ENCODE measurements at places on chromosomes 2 and 18.

DNA sequence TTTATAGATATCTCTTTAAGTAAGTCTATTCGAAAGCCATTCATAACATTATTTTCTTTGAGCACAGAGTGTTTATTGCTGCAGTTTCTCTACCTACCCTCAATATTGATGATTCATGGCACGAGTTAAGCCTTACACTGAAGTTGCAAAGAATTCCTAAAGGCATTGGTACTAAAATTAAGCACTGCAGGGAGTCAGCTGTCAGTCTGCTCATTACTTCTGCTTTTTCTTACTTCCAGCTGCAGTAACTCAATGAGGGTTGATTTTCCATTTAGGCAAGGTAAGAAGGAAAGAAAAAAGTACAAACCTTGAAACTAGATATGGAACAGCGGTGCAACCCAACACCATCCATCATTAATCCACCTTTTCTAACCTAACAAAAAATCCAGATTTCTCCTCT is 65.2 kb downstream of the RNF152 start:
- DNase-seq: no peak

DNA sequence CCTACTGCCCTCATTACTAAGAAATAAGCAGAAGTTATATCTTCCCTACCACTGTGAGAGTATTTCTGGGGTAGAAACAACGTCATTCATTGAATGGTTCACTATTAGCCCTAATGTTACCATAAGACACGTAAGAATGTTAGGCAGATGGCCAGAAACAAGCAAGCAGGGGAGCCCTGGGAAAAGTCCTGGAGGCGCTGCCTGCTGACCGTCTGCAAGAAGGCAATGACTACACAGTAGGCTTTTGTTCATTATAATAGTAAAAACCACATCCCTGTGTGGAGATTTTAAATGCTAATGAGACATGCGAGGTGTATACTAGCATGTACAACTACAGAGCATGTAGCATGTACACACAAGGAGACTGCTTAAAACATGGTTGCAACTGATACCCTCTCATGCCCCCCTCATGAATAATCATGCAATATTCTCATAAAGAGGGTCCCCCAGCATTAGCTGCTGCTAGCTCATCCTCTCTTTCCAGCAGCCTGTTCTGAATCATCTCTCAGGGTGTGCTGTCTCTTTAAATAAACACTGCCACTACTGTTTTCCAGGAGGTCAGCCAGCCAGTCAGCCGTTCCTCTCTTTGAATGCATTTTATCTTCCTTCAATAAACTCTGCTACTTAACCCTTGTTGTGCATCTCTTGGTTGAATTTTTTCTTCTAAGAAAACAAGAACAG is 23.6 kb downstream of the SUCLG1 start:
- peak; percentile 31 for DNase-seq

- DNase-seq: no peak
Measured at GRCh38 chr2:109373791-109374547, 239.8 kb downstream of the SEPTIN10 start.

DNA sequence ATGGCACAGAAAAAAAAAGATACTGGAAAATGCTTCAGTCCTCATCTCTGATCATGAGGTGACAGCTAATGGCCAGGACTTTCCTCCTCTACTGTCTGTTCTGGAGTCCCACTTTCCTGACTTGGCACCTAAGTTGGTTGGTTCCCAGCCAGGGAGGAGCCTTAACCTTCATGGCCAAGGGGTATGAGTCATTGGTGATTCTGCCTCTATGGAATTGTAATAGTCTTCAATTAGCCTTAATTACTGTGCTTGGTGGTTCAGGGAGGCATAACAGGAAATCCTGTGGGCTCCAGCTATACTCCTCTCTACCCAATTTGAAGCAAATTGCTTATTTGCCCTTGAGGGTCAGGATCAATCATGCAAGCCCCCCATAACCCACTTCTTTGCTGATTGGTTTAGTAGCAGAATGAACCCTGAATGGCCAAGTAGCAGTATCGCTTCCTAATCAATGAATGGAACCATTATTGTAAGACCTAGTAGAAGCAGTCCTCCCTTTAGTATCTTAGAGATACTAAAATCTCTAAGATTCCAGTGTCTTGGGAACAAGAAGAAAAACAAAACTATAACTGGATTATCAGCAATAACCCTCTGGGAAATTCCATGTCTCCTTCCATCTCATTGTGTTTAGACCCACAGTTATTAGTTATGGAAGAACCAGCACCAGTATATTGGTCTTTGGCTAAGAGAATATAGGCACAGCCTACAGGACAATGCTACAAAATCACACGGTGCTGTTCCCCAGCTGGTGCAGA is 109.0 kb downstream of the COL6A3 start:
- DNase-seq: peak; percentile 88

- DNase-seq: no peak
Measured at GRCh38 chr2:233339427-233339826, 14.9 kb upstream of the DGKD start.

GRCh38 chr18:44356566-44357157 is 324.0 kb upstream of the SETBP1 start:
- no peak for DNase-seq

All from MG63 (cell line).